ENCODE measurements at places on chromosomes 6 and 20.

- DNase-seq, result no peak
These were observed 205.6 kb downstream of the UST start for GRCh38 chr6:148952147-148953035.

- DNase-seq, result no peak
These were observed 44.1 kb upstream of the ADGRF4 start for GRCh38 chr6:47654255-47654654.

GRCh38 chr6:62891065-62891647 lies 320.1 kb upstream of the FKBP1C start:
- peak; percentile 0 for DNase-seq

- DNase-seq, result no peak
These were observed 21.8 kb upstream of the SRF start for GRCh38 chr6:43149265-43149664.

DNA sequence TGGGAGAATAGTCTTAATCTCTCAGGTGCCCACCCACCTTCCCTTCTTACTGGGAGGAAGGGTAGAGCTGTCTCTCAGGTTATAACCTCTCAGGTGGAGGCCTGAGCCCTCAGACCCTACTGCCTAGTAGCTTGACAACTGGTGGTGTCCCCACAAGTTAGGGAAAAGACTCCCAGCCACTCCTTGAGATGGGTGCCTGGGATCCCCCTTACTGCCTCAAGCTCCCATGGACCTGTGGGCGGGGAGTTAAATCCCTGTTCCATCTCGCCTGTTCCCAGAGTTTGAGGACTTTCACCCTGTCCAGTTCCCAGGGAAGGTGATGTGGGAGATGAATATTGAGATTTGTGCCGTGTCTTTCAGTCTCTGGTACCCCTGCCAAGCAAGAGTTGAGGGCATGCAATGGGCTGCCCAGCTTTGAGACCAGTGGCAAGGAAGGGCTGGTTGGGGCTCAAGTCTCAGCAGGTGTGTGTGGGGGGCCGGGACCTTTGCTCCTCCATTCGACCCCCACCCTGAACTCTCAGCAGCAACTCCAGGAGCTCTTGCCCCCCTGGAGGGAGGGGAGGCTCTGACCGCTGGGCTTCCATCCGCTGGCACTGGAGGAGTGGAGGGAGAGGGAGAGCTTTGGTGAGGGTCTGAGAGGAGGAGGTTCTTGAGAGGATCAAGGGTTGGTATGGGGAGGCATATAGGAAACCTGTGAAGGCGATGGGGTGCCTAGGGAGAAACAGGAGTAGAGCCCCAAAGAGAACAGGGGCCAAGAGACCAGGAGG lies 1.1 kb upstream of the PBX2 start:
- DNase-seq, result no peak

DNA sequence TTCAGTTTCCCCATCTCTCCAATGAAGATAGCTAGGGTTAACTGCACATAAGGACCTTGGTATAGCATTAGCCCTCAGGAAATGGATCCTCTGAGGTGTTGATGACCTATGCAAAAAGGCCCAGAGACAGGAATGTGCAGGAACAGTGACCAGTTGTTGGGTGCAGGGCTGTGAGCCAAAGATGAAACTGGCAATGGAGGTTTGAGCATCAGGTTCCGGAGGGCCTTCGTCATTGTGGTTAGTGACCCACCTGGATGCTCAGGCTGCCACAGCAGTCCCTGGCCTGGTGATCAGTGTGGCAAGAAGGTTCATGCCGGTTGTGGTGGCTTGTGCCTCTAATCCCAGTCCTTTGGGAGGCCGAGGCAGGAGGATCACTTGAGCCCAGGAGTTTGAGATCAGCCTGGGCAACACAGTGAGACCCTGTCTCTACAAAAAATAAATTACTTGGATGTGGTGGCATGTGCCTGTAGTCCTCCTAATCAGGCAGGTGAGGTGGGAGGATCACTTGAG lies 43.7 kb downstream of the TM9SF4 start:
- DNase-seq, result no peak

DNA sequence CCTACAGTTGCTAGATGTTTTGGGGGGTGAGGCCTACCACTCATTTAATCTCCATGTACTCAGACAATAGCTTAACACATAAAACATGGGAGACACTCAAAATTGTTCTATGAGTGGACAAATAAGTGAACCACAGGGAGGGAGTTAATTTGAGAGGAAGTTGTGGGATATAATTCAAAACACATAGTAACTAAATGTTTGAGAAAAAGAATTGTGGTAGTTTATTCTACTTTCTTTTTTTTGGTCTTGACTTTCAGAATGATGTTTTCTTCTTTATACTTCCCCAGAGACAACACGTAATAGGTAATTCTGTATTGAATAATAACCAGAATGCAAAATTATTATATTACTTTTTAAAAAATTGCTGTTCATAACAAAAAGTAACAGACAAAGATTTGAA lies 453.8 kb downstream of the RFPL4B start:
- no peak for DNase-seq

DNA sequence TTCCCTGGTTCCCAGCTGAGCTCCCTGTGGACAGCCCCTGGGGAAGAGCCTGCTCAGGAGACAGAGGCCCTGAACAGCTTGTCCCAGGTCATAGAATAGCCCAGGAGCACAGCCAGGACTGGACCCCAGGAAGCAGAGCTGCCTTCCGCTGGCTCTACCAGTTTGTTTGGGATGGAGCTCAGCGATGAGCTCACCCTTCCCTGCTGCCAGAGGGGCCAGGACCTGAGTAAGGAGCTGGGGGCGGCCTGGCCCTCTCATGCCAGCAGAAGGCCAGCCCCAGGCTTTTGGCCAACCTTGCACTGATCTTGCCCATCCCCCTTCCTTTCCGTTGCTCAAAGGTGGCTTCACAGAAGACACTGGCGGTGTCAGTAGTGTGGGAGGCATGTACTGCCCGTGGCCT lies 17.5 kb downstream of the MMP24OS start:
- DNase-seq, result no peak

DNA sequence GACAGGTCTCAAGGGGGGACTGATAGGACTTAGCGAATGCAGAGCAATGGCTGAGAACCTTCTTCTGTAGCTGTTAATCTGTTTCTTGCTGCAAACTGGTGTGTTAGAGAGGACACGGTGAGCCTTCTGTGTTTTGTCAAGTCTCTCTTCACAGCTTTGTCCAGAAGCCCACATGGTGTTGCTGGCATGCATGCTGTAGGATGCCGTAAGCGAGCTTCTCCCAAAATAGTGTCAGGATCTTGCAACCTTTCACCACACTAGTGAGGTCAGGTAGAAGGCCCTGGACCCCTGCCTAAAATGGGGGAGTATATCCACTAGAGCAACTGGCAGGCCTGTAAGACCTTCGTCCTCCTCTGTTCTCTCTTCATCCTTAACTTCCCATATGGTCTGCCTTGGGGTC lies 51.9 kb upstream of the GLP1R start:
- no peak for DNase-seq

GRCh38 chr20:58752565-58752964 lies 60.0 kb downstream of the NPEPL1 start:
- no peak for DNase-seq

DNA sequence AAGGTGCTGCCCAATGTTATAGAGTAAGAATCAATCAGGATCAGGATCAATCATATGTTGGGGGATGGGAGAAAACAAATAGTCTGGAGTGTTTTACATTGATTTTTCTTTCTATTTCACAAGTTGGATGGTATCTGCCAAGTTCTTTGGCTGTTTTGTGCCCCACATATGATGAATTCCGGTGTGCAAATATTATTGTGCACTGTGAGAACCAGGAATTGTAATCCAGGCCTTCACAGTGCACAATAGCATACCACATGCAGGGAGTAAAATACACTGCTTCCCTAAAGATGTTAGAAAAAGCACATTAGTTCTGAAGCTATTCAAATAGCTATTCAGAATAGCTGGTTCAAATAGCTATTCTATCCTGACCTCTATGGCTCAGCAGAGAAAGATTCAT lies 133.7 kb downstream of the LCA5 start:
- no peak for DNase-seq

DNA sequence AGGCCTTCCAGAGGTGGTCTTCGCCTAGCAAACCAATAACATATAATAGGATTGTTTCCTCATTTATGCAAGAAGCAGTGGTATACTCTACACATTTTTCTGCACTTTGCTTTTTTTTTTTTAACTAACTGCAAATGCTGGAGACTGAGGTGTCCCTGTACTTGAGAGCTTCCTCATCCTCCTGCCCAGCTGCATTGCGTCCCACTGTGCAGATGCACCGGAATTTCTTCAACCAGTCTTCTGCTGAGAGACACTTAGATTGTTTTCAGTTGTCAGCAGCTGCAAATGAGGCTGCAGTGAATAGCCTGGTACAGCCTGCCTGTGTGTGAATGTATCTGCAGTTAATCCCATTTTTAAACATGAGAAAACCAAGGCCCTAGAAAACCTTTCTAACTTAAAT lies 11.5 kb downstream of the FGD2 start:
- no peak for DNase-seq

- DNase-seq, result no peak
These were observed 35.1 kb downstream of the NFATC2 start for GRCh38 chr20:51507216-51508036.

- DNase-seq, result no peak
These were observed 76.9 kb downstream of the NOL4L start for GRCh38 chr20:32507998-32508774.

GRCh38 chr20:19909725-19910124 lies 107.4 kb upstream of the NAA20 start:
- no peak for DNase-seq
